Stimulated activated CD4-positive, alpha-beta T cell treated with anti-CD3 and anti-CD28 coated beads, TNF-alpha, amount 100 ng/mL, for 48 hours (primary cell): ENCODE measurements at places on chromosomes 3 and 15.

- DNase-seq, result no peak
These were observed 17.9 kb downstream of the SERP1 start for GRCh38 chr3:150528354-150528797.

DNA sequence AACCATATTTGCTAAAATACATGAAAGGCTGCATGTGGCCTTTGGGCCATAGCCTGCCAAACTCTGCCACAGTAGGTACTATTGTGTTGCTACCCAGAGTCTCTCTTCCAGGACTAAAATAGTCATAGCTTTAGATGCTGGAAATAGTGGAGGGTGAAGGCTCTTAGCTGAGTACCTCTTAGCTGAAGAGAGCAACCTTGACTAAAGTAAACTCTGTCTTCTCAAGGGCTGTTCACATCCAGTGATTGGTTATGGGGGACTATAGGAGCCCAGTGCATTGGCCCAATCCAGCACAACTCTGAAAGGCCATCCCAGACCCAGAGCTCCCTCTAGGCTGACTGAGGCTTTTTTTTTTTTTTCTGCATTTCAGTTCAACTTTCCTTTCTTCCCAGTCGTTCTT lies 117.8 kb upstream of the ACP3 start:
- no peak for DNase-seq

DNA sequence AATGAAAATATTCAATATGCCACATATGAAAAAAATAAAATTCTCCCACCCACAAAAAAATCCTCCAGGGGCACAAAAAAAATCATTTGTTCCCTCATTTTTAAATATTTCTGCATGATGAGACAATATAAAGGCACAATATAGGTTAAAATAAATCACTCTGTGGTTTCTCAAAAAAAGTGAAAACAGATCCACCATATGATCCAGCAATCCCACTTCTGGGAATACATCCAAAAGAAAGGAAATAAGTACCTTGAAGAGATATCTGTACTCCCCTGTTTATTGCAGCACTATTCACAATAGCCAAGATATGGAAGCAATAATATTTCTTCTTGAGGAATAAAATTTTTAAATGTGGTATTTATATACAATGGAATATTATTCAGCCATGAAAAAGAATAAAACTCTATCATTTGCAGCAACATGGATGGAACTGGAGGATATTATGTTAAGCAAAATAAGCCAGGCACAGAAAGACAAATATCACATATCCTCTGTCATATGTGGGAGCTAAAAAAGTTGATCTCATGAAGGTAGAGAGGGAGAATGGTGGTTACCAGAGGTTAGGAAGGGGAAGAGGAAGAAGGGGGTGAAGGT lies 1.5 kb downstream of the ATP8B4 start:
- DNase-seq, result no peak

DNA sequence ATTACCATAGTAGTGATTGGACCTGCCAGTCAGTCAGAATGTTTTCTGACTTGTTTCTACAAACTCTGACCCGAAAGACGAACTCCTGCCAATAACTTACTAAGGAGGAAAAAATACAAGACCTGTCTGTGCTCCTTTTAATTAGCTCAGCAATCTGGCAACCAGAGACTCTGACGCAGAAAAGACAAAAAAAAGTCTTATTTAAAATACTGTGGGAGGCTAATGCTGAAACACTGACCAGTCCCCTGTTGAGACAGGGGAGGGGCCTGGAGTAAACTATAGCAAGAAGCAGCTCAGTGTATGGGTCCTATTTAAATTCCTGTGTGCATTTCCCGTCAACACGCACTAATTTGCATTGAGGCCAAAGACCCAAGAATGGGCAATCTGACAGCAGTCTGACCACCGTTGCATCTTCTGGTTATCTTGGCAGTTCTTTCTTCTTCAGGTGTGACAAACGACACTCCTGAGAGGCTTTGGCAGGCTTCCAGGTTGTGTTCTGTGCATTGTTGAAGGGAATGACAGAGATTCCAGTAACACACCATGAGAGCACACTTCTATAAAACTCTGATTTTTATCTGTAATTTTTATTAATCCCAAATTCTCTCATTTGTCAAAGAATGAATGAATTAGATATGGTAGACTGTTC lies 1114.3 kb downstream of the IGSF11 start:
- DNase-seq, result no peak

DNA sequence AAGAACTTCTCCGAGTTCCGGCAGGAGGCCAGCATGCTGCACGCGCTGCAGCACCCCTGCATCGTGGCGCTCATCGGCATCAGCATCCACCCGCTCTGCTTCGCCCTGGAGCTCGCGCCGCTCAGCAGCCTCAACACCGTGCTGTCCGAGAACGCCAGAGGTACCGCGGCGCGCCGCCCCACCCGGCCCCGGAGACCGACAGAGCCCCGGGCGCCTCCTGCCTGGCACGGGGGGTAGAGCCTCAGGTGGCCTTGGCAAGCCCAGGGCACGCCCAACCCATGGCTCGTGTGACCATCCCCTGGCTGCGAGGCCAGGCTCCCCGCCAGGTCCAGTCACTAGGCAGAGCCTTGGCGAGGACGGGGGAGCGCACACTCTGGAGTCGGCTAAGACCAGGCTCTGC lies 134.1 kb downstream of the LRRK1 start:
- DNase-seq, result no peak

GRCh38 chr3:155435821-155436220 lies 142.3 kb upstream of the STRIT1 start:
- no peak for DNase-seq

GRCh38 chr3:36907911-36908646 lies 36.8 kb downstream of the TRANK1 start:
- DNase-seq, result peak; percentile 50

GRCh38 chr15:69766156-69766555 lies 313.5 kb downstream of the RPLP1 start:
- no peak for DNase-seq

DNA sequence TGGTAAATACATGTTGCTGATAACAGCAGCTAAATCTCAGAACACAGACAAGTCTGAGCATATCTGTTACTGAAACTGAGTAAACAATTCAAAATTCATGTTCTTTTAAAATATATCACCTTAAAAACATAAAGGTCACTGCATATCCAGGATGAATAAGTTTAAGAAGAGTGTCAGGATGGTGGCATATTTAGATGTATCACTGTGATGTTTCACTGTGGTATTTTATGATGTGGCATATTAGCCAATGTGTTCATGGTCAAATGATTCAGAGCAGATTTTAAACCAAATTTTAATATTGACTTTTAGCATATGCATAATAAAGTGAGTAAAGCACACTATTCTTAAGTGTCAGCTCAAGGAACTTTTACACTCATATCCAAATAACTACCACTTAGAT lies 346.4 kb upstream of the DPPA4 start:
- DNase-seq, result no peak

- DNase-seq, result no peak
These were observed 3.5 kb upstream of the CLRN1 start for GRCh38 chr3:150975992-150976368.

GRCh38 chr3:47057212-47057671 lies 77.8 kb downstream of the NBEAL2 start:
- peak; percentile 7 for DNase-seq

DNA sequence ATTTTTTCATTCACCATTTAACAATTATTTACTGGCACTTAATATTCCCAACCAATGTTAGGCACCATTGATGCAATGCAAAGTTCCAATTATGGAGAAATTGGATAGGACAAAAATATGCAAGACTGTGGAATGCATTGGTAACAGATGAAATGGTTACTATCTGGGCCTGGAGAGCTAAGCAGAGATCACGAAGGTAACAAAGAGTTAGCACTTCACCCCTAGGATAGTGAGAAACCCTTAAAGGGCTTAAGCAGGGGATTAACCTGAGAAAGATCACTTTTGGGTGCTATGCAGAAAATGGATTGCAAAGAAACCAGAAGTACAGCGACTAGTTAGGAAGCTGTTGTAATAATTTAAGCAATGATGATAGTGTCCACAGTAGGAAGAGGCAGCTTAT lies 129.6 kb upstream of the GPR149 start:
- no peak for DNase-seq

DNA sequence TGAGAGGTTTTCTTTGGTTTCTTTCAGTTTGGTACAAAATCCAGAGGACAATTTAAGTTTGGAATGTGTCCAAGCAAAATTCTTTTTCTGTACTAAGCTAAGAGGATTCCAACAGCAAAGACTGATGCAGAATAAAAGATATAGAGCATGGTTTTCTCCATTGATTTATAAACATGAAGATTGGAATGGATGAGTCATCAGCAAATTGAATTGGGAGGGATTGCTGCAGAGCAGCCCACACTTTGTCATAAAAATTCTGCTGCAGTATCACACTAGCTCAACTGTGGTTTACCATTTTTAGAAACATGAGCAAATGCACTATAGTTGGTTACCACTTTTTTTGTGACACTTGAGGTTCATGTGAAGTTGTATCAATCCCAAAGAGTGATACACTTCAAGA lies 16.1 kb upstream of the LARP6 start:
- no peak for DNase-seq

DNA sequence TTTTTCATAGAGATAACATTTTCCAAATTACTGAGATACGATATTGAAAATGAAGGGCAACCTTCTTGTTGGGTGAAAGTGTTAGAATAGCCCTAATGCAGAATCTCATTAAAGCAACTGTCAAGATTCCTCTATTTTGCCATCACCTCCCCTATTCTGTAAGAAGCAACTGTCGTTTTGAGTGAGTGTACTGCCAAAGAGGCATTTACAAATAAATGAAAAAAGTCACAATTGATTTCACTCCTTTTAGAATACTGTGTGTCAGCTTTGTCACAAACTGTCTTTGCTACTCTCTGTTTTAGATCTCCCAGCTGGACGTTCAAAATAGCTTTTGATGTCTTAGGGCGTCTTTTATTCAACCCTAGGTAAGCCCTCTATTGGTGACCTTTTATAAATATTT lies 322.8 kb upstream of the NAALADL2 start:
- no peak for DNase-seq

DNA sequence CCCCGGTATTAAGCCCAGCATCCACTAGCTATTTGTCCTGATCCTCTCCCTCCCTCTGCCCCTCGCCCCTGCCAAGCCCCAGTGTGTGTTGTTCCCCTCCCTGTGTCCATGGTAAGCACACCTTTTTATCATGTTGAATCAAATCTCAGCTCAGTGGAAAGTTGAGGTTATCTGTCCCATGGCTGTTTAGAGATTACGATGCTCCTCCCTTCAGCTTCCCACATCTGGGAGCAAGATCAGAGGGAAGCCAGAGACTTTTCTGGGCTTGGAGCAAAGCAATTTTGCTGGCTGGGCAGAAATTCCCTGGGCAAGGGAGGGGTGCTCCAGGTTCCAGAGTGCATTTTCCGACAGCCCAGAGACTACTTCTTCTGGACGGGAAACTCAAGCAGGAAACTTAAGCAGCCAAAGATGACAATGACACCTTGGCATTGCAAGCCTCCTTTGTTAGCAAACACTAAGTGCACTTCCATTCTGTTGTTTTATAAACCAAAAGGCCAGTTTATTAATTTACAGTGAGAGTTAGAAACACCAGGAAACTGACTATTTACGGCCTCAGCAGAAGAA lies 104.5 kb downstream of the MESD start:
- no peak for DNase-seq

DNA sequence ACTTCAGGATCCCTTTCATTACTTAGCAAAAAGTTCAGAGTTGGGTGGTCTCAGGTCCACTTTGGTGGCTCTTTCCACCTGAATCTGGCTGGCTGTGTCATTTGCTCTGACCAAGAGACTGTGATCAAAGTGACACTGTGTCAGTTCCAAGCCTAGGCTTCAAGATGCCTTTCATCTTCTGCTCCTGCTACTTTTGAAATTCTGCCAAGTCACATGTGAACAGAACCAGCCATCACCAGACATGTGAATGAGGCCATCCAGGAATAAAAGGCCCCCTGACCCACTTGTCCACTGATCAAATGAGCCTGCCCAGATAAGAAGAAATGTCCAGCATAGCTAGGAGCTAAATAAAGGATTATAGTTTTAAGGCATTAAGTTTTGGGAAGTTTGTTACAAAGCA lies 132.2 kb downstream of the OSBPL10 start:
- DNase-seq, result no peak

GRCh38 chr3:185734725-185735096 lies 90.1 kb downstream of the IGF2BP2 start:
- DNase-seq, result no peak

DNA sequence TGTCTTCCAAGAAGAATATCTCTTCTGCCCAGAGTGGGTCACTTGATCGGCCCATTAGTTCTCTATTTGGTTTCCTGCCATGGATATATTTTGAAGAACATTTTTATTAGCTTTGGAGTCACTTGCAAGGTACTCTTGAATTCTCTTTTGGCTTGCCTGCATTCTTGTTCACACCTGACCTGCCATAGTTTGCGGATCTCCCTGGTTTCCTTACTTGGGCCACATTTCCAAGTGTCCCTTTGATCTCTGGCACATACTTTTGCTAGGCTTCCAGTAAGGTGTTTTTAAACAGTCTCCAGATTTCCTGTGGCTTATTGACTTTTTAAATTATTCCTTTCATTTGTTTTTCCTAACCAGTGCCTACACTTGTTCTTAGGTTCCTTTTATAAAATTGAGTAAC lies 488.5 kb upstream of the MDFIC2 start:
- no peak for DNase-seq

DNA sequence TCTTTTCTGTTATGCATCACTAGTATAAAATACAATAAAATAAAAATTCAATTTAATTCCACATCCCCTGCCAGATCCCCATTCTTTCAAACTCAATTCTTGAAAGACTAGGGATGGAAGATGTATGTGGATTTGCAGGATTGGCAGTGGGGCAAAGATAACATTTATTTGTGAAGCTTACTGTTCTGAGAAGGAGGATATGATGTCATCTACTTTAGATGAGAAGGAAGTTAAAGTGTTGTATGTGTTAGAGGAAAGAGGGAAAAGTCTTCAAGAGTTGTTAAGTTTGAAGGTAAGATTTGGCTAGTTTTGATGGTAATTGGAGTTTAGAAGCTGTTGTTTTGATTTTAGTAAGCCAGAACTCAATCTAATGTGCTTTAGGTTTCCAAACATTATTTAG lies 845.1 kb upstream of the NR2F2 start:
- DNase-seq, result no peak

- DNase-seq, result no peak
These were observed 39.6 kb downstream of the HGD start for GRCh38 chr3:120642368-120642948.

DNA sequence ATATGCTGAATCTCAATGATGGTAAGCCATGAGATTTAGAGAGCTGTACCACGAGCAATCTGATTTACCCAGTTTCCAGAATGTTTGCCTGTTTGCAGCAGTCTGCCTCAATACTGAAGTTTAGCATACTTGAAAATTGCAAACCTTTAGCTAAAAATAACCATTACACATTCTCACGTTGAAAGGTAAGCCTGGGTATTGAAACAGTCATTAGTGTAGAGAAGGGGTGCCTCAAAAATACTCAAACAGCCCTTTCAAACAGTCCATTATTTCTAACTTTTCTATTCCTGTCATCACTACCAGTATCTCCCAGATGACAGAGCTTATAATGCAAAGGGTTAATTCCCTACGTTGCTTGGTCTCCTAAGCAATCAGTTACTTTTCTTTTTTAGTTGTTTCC lies 111.8 kb upstream of the MBNL1 start:
- DNase-seq, result no peak
